ENCODE measurements at places on chromosomes 5 and 9. TPM values are rescaled to one million over a fixed set of nuclear protein-coding genes. Genes with fewer than 3 reads are reported as not detected.

SAPCD2 gene
- total RNA-seq: 3.4 TPM

SURF2 gene
- total RNA-seq: 14.2 TPM

UBTD2 gene
- 9.8 TPM for total RNA-seq

SUB1 gene
- total RNA-seq: 189 TPM

JAKMIP2 gene
- 1.7 TPM for total RNA-seq

SPATA31D4 gene
- total RNA-seq: not detected

VLDLR gene
- 7.3 TPM for total RNA-seq

GABRA1 gene
- total RNA-seq: not detected

UNC13B gene
- total RNA-seq: 18.7 TPM

WNT8A gene
- not detected for total RNA-seq

DNA sequence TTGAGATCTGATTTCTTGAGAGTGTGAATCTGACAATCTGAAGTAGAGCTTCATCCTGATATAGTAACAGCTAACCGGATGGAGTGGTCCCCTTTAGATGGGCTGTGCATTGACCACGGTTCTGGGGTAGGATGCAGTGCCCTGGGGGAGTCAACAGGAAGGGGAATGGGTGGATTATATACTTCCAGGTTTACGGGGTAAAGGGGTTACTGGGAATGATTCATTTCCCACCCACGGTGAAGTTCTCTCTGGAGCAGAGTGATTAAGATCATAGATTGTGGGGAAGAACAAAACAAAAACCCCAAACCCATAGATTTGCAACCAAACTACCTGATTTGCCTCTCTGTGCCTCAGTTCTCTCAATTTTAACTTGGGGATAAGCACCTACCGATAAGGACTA, 1.5 kb upstream of the B4GALT7 start:
- no peak overlapping the region for H3K27ac ChIP-seq
- no peak overlapping the region for H3K4me3 ChIP-seq
- H3K27me3 ChIP-seq: no peaks in the 10 kb centered on the region
- H3K36me3 ChIP-seq: peaks cover 41% of the 10 kb centered on the region
- H3K4me1 ChIP-seq: peaks cover 43% of the 10 kb centered on the region
- DNase-seq: no peak

DNA sequence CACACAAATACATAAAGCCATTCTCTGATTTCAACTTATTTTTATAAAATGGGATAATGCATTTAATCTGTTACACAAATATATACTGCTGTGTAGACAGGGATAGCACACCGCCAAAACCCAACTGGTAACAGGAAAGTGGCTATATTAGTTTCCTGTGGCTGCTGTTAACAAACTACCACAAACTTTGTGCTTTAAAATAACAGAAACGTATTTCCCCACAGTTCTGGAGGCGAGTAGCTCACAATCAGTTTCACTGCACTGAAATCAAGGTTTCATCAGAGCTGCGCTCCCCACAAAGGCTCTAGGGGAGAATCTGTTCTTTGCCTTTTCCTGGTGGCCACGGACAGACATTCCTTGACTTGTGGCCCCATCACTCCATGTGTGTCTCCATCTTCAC, 94.0 kb downstream of the MLLT3 start:
- H3K4me3 ChIP-seq: no peak overlapping the region
- no peak overlapping the region for H3K27ac ChIP-seq
- H3K27me3 ChIP-seq: no peaks in the 10 kb centered on the region
- H3K4me1 ChIP-seq: no peaks in the 10 kb centered on the region
- H3K36me3 ChIP-seq: no peaks in the 10 kb centered on the region

GRCh38 chr5:124957063-124957462, 210.6 kb upstream of the ZNF608 start:
- no peak overlapping the region for H3K4me3 ChIP-seq
- no peaks in the 10 kb centered on the region for H3K27me3 ChIP-seq
- DNase-seq: no peak
- no peaks in the 10 kb centered on the region for H3K36me3 ChIP-seq

DNA sequence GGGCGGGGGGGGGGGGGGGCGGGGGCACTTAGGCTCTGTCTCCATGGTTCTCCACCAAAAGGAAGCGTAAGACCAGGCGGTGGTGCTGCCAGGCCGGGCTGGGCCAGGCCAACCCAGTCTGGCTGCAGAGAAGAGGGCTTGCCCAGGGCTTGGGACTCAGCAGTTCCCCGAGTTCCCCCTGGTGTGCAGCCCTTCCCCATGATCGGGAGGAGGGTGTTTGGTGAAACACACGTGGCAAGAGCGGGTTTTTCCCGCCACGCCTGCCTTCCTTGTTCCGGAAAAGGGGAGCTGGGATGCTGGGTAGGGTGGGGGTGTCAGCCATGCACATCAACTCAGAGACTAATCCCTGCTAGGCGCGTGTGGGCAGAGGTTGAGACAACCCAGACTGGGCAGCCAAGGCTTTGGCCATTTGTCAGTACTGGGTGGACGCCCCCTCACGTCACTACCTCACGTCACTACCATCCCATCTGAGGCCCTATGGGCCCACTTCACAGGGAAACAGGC, 32.9 kb downstream of the PRRX2 start:
- peaks cover 78% of the 10 kb centered on the region for H3K27me3 ChIP-seq
- no peak overlapping the region for H3K4me3 ChIP-seq
- H3K27ac ChIP-seq: no peak overlapping the region
- H3K36me3 ChIP-seq: no peaks in the 10 kb centered on the region
- peaks cover 13% of the 10 kb centered on the region for H3K4me1 ChIP-seq

DNA sequence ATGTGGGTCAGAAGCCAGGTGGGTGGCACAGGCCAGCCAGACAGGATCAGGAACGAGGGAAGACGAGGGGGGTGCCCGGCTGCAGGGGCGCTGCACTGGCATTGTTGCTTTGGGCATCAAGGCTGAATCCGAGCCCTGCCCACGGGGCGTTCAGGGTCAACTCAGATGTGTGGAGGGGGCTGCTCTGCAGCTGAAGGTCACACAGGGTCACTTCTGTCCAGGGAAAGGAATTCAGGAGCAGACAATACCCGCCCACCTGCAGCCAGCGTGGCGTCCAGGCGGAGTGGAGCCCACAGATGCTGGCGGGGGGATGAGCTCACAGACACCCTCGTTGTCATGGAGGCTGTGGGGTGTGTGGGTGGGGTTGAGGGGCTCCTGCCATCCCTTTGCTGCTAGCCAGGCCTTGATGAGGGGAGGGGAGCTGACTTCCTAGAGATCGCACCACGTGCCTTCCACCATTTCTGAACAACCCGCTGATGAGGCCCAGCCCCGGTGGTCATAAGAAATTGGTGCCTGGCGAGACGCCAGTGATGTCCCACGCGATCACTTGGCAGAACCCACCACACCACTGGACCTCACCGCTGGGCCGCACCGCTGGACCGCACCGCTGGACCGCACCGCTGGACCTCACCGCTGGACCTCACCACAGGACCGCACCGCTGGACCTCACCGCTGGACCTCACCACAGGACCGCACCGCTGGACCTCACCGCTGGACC, 31.2 kb downstream of the MRPL36 start:
- peak; percentile 70 for DNase-seq
- H3K27ac ChIP-seq: no peak overlapping the region
- no peak overlapping the region for H3K4me3 ChIP-seq

DNA sequence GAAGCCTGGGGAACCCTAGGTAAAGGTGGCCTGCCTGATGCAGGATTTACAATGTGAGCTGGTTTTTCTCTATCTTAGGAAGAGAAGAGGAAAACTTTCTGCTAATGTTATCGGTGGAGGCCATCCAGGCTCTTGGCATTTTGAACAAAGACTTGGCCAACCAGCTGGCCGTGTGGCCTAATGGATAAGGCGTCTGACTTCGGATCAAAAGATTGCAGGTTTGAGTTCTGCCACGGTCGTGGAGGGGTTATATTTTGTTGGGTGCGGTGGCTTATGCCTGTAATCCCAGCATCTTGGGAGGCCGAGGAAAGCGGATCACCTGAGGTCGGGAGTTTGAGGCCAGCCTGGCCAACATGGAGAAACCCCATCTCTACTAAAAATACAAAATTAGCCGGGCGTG, 9.6 kb downstream of the C9orf152 start:
- H3K4me1 ChIP-seq: no peaks in the 10 kb centered on the region
- no peaks in the 10 kb centered on the region for H3K27me3 ChIP-seq
- no peaks in the 10 kb centered on the region for H3K36me3 ChIP-seq

GRCh38 chr5:76717222-76718083, 1.5 kb downstream of the F2R start:
- H3K27me3 ChIP-seq: peaks cover 35% of the 10 kb centered on the region
- H3K4me1 ChIP-seq: peaks cover 81% of the 10 kb centered on the region
- DNase-seq: no peak
- H3K36me3 ChIP-seq: no peaks in the 10 kb centered on the region
- H3K4me3 ChIP-seq: peak overlapping the region; percentile 84
- H3K27ac ChIP-seq: peak overlapping the region; percentile 89

- no peak for DNase-seq
- no peak overlapping the region for H3K4me3 ChIP-seq
- no peak overlapping the region for H3K27ac ChIP-seq
Measured at GRCh38 chr9:123246534-123246933, 21.9 kb downstream of the STRBP start.

DNA sequence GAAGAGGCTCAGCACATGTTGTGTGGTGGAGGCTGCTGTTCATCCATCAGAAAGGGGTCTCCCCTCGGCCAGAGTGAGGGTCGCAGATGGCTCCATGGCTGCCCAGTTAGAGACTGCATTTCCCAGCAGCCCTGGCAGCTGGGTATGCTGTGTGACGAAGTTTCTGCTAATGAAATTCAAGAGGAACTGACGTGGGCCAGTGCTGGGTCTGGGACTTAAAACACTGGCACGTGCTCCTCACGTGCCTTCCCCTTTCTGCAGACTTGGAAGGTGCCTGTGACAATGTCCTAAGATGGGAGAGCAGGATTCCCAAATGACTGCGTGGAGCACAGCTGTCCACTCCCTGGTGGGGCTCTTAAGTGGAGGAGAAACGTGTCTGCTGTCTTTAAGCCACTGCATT, 114.5 kb upstream of the RAPGEF1 start:
- no peaks in the 10 kb centered on the region for H3K36me3 ChIP-seq
- no peaks in the 10 kb centered on the region for H3K27me3 ChIP-seq
- H3K4me3 ChIP-seq: no peak overlapping the region
- no peak overlapping the region for H3K27ac ChIP-seq
- DNase-seq: no peak

GRCh38 chr9:127926906-127927200, 3.7 kb downstream of the PIP5KL1 start:
- peaks cover 41% of the 10 kb centered on the region for H3K4me1 ChIP-seq
- DNase-seq: no peak

GRCh38 chr5:31415009-31415923, 116.6 kb downstream of the DROSHA start:
- H3K27me3 ChIP-seq: no peaks in the 10 kb centered on the region
- no peak overlapping the region for H3K4me3 ChIP-seq
- H3K36me3 ChIP-seq: peaks cover 100% of the 10 kb centered on the region
- no peak for DNase-seq

DNA sequence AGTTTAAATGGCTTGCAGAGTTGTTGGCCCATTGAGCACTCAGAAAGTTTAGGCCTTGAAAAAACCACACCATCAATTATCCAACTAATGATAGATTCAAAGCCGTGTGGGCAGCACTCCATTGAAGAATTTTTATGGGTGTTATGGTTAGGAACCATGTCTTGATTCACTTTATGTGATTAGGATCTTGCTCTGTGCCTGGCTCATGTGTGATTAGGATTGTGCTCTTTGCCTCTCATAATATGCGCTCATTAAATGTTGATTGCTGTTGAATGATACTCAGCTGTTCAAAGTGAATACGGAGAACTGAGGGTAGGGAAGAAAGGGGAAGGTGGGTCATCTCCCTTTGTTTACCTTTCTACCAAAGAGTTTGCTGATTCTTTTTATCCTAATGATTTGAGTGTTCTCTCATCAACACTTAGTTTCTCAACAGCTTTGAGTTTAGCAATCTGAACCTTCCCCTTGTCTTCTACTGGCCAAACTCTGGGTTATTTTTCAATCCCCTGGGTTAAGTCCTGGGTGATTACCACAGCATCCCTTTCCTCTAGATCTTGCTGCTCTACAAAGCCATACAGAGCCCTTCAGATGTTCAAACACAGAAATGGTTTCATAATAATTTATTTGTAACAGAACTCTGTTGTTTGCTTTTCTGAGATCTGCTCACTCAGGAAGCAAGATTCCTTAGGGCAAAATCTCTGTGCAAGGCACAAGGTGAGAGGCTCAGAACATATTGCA, 668.8 kb upstream of the RGMB start:
- H3K27me3 ChIP-seq: no peaks in the 10 kb centered on the region
- DNase-seq: no peak
- H3K4me1 ChIP-seq: no peaks in the 10 kb centered on the region
- no peaks in the 10 kb centered on the region for H3K36me3 ChIP-seq
- H3K27ac ChIP-seq: no peak overlapping the region

GRCh38 chr5:133821311-133821741, 147.1 kb downstream of the C5orf15 start:
- H3K27me3 ChIP-seq: no peaks in the 10 kb centered on the region
- no peaks in the 10 kb centered on the region for H3K36me3 ChIP-seq
- H3K4me1 ChIP-seq: no peaks in the 10 kb centered on the region
- H3K27ac ChIP-seq: no peak overlapping the region
- no peak overlapping the region for H3K4me3 ChIP-seq

GRCh38 chr9:126793686-126794417, 11.0 kb upstream of the ZBTB43 start:
- no peaks in the 10 kb centered on the region for H3K36me3 ChIP-seq
- no peak for DNase-seq
- H3K27me3 ChIP-seq: no peaks in the 10 kb centered on the region
- H3K4me3 ChIP-seq: no peak overlapping the region

GRCh38 chr5:31888564-31888963, 249.6 kb downstream of the PDZD2 start:
- no peaks in the 10 kb centered on the region for H3K36me3 ChIP-seq
- no peak overlapping the region for H3K27ac ChIP-seq
- H3K4me3 ChIP-seq: no peak overlapping the region
- DNase-seq: no peak
- no peaks in the 10 kb centered on the region for H3K27me3 ChIP-seq
- no peaks in the 10 kb centered on the region for H3K4me1 ChIP-seq

GRCh38 chr5:117204926-117205869, 630.6 kb upstream of the SEMA6A start:
- no peak overlapping the region for H3K4me3 ChIP-seq
- no peaks in the 10 kb centered on the region for H3K27me3 ChIP-seq
- DNase-seq: no peak
- H3K36me3 ChIP-seq: no peaks in the 10 kb centered on the region

DNA sequence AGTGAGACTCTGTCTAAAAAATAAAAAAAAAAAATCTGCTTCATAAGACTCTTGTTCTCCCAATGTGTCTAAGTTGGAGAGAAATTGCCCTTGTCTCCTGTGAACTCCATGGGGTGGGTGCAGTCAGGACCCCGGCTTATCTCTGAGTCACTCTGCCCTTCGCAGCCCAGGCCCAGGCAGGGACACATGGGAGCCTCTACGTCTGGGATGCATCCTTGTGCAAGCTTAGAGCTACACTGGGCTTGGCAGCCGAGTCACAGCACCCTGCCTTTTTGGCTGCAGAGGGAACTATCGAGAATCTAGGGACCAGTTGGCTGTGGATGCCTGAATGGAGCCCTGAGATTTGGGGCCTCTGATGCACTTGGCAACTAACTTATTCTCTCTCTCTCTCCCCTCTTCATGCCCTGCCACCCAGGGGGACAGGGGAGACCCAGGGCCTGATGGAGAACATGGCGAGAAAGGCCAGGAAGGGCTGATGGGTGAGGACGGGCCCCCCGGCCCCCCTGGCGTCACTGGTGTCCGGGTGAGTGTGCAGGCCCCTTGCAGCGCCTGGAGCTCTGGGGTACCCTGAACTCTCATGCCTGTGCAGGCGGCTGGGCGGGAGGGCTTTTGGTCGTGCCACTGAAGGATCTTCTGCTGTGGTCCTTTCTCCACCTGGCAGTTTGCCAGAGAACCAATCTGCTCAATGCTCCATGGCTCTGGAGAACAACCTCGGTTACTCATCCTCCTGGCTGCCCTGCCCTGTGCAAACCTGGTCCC, 47.5 kb upstream of the ORM1 start:
- no peak overlapping the region for H3K4me3 ChIP-seq
- no peak overlapping the region for H3K27ac ChIP-seq
- peak; percentile 24 for DNase-seq
- H3K27me3 ChIP-seq: peaks cover 8% of the 10 kb centered on the region
- no peaks in the 10 kb centered on the region for H3K36me3 ChIP-seq
- no peaks in the 10 kb centered on the region for H3K4me1 ChIP-seq

Measured in spleen (tissue), 13 donors.